ENCODE measurements at places on chromosomes 1 and 21. TPM values are rescaled to one million over a fixed set of nuclear protein-coding genes. Genes with fewer than 3 reads are reported as not detected.

GRCh38 chr1:55399346-55399745 is 184.2 kb upstream of the USP24 start:
- H3K4me1 ChIP-seq, result peaks cover 36% of the 10 kb centered on the region
- no peak for DNase-seq
- peak overlapping the region; percentile 20 for H3K27ac ChIP-seq
- H3K27me3 ChIP-seq, result no peaks in the 10 kb centered on the region
- H3K36me3 ChIP-seq, result peaks cover 2% of the 10 kb centered on the region

- H3K36me3 ChIP-seq, result no peaks in the 10 kb centered on the region
- H3K27ac ChIP-seq, result no peak overlapping the region
- no peak for DNase-seq
These were observed 49.1 kb downstream of the HLX start for GRCh38 chr1:220928320-220928719.

DNA sequence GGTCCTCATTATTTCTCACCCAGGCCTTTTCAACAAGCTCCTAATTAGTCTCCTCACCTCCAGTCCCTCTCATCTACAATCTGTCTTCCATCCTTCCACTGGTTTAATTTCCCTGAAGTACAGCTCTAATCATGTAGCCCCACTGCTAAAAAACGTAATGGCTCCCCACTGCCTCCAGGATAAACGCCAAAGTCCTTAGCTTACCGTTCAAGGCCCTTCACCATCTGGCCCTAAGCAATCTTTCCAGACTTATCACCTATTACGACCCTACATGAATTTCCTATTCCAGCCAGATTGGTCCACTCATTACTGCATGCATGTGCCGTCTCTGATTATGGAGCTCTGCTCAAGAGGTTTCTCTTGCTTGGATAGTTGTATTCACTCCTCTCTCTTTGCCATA is 83.1 kb upstream of the DAB1 start:
- no peaks in the 10 kb centered on the region for H3K4me1 ChIP-seq
- no peaks in the 10 kb centered on the region for H3K36me3 ChIP-seq
- no peak for DNase-seq
- H3K27ac ChIP-seq, result no peak overlapping the region
- no peak overlapping the region for H3K4me3 ChIP-seq

- DNase-seq, result no peak
- no peaks in the 10 kb centered on the region for H3K36me3 ChIP-seq
- H3K27ac ChIP-seq, result no peak overlapping the region
These were observed 246.4 kb upstream of the POU3F1 start for GRCh38 chr1:38292969-38293368.

The BSND gene
- total RNA-seq, result not detected

The ADAM30 gene
- total RNA-seq, result not detected

The BRDT gene
- total RNA-seq, result not detected

Data from osteocyte (in vitro differentiated cells).